ENCODE measurements at places on chromosomes 5 and 9. TPM values are rescaled to one million over a fixed set of nuclear protein-coding genes. Genes with fewer than 3 reads are reported as not detected.

DNA sequence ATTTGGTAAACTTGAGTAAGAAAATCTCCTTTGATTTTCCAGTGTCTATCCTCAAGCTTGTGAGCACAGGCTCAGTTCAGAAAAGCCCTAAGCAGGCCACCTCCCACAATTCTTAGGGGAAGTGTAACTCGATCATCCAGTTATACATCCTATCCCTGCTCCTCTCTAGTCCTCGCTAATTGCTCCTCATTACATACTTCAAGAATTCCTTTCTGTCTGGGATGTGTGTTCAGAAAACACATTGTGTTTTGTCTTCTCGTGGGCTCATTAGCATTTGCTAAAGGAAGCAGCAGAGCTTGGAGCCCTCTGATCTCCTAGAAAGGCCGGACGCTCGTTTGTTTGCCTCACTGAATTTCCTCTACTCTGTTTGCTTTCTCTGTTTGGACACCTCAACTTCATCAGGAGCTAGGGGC is 268.2 kb upstream of the RFX3 start:
- no peaks in the 10 kb centered on the region for H3K36me3 ChIP-seq
- DNase-seq = no peak
- H3K4me1 ChIP-seq = no peaks in the 10 kb centered on the region
- peaks cover 2% of the 10 kb centered on the region for H3K27me3 ChIP-seq
- no peak overlapping the region for H3K27ac ChIP-seq
- H3K4me3 ChIP-seq = no peak overlapping the region

DNA sequence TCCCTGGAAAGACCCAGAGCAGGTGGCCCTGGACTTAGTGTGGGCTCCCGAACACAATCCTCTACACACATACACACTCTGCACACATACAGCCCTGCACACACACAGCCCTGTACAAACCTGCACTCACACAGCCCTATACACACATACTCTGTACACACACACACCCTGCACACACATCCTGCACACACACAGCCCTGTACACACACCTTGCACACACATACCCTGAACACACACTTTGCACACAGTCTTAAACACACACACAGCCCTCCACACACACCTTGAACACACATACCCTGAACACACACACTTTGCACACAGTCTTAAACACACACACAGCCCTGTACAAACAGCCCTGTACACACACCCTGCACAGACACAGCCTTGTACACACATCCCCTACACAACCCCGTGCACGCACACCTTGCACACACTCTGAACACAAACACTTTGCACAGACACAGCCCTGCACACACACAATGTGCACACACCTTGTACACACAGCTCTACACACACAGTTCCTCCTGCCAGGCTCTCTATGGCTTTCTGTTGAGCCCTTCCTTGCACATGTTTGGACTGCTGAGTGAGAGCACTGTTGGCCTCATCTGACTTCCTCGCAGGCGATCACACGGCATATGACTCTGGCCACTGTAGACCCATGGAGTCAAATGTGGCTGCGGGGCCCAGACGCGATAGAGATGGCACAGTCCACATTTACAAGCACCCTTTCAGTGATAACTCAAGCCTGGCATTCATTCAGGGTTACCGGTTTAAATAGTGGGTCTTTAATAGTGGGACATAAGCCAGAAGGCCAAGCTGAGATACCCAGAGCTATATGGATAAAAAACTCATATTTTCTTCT is 245.7 kb upstream of the IRX1 start:
- no peak overlapping the region for H3K4me3 ChIP-seq
- no peaks in the 10 kb centered on the region for H3K36me3 ChIP-seq
- no peak overlapping the region for H3K27ac ChIP-seq
- no peaks in the 10 kb centered on the region for H3K4me1 ChIP-seq
- DNase-seq = no peak

The PCDHGA12 gene
- total RNA-seq = 0.12 TPM

GRCh38 chr5:146111409-146111808 is 6.0 kb upstream of the PLAC8L1 start:
- no peak overlapping the region for H3K4me3 ChIP-seq
- no peak overlapping the region for H3K27ac ChIP-seq
- H3K4me1 ChIP-seq = no peaks in the 10 kb centered on the region
- H3K36me3 ChIP-seq = peaks cover 22% of the 10 kb centered on the region

The CANX gene
- total RNA-seq = 514 TPM

GRCh38 chr9:87712801-87713277 is 13.1 kb upstream of the CTSL start:
- peaks cover 15% of the 10 kb centered on the region for H3K27me3 ChIP-seq
- H3K4me3 ChIP-seq = no peak overlapping the region
- peaks cover 38% of the 10 kb centered on the region for H3K4me1 ChIP-seq

The DRD1 gene
- total RNA-seq = not detected
